ENCODE measurements at places on chromosomes 4 and X.

DNA sequence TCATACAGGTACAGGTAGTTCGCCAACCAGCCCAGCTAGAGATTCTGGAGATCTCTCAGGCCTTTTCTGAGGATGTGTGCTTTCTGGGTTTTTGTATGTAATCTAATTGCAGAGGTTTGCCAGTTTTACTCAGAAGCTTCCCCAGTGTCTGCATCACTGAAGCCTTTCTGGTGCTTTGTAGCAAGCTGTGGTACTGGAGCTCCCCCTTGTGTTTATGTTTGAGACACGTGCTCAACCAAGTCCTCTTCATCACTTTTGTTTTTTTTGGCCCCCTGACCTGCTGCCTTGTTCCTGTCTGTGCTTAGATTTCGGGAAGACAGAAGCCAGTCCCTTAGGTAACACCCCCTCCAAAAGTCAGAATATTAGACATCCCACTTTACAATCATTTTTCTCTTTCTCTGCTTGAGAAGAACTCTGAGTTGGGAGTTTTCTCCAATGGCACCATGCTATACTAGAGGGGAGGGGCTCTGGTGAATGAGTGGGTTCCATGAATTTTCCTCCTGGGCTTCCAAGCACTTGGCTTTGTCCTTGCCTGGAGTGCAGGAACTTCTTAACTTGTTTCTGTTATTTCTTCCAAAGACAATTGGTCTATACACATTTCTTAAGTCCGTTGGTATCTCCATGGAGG lies 128.4 kb upstream of the TBC1D9 start:
- DNase-seq = no peak

- DNase-seq = no peak
Observed at GRCh38 chr4:93384241-93384640, 444.3 kb upstream of the ATOH1 start.

DNA sequence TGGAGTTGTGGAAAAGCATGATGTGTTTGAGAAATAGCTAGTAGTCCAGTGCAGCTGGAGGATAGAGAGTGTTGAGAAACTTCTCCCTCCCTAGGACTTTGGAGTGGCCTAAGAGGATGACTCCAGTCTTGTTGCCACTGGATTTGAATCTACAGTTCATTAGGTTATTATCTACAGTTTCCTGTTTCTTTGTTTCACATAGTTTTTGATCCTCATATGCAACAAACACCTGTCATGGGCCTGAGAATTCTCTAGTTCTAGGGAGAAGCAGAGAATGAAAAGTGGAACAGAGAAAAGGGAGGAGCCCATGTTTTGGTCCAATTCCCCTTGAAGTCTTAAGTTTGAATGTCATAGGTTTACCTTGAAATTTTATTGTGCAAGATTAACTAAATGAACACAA lies 73.6 kb upstream of the TBC1D9 start:
- DNase-seq = no peak

DNA sequence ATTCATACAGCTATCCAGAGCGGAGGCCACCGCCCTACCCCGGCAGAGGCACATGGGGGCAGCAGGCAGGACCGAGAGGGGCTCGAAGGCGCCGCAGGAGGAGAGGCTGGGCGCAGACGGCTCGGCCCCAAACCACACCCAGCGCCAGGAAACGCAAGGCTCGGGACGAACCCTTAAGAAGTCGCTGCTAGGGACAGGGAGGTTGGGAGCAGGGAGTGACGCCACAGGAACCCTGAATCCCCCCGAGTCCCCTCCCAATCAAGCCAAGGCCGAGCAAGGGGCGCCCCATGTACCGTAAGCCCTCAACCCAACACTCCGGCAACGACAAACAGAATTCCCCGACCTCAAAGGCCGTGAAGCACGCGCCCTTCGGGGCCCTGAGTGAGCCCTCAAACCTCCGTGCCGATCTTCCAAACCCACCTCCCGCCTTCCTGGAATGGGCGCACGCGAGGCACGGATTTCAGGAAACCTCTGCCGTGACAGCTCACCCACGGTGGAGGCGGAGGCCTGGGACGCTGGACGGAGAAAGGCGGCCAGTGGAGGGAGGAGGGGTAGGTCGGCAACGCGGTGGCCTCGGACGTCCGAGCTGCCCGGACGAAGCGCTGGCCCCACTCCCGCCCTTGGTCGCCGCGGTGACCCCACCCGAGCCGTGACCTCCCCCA lies 1.8 kb downstream of the ZFYVE28 start:
- DNase-seq = peak; percentile 43

DNA sequence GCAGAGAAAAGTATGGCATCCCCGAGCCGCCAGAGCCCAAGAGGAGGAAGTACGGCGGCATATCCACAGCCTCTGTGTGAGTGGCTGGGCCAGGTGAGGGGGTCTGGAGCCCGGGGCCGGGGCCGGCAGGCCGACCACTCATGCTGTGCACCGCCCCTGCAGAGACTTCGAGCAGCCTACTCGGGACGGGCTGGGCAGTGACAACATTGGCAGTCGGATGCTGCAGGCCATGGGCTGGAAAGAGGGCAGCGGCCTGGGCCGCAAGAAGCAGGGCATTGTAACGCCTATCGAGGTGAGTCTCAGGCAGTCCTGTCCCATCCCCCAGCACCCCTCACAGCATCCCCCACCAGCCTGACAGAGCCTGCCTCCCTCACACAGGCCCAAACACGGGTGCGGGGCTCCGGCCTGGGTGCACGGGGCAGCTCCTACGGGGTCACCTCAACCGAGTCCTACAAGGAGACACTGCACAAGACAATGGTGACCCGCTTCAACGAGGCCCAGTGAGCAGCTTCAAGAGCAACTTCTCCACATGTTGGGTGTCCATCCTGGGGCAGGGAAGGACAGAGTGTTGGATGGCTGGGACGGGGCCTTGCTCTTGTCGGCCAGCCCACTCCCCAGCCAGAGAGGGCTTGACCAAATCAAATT lies 7.4 kb upstream of the UBA1 start:
- DNase-seq = no peak

- peak; percentile 50 for DNase-seq
Observed at GRCh38 chr4:680928-681645, 6.7 kb downstream of the MYL5 start.

GRCh38 chrX:19179389-19179788 lies 57.1 kb upstream of the ADGRG2 start:
- no peak for DNase-seq

Data from activated T-cell treated with anti-CD3 and anti-CD28 coated beads, Interleukin-2, amount 50 U/mL, for 1 hour (primary cell).